ENCODE measurements at places on chromosomes 5 and 9.

DNA sequence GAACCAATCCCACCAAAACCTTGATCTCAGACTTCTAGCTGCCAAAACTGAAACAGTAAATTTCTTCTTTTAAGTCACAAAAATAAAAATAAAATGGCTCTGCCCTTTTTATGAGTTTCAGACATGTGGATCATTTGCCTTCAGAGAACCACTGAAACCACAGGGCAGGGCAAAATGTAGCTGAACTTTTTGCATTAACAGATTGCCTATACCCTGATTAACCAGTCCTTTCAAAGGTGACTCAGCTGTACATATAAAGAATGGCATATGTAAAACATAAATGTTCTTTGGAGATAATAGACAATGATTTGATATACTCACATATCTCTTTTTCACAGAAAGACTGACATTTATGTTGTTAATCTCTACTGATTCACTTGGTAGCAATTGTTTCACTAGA lies 187.1 kb upstream of the GRIN3A start:
- no peak for DNase-seq

GRCh38 chr9:116286297-116286696 lies 132.7 kb downstream of the PAPPA start:
- peak; percentile 56 for DNase-seq

DNA sequence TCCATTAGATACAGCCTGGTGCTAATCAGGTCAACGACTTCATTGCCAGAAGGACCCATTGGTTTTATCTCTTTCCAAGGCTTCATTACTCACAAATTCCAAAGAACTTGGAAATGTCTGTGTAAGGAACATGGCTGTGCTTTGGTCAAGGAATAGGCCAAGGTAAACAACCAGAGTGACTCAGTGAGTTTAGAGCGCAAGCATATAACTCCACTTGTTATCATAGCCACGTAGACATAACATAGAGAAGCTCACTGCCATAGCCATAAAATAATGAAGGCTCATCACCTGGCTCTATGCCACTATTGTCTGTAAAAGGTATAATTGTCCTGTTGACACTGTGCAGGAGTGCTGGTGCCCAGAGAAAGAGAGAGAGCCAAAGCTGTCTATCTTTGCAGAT lies 139.3 kb upstream of the PLCXD3 start:
- DNase-seq, result no peak

GRCh38 chr5:13143630-13144029 lies 800.9 kb downstream of the DNAH5 start:
- DNase-seq, result no peak

GRCh38 chr9:134153450-134153849 lies 10.9 kb downstream of the RNU6ATAC start:
- DNase-seq, result no peak

DNA sequence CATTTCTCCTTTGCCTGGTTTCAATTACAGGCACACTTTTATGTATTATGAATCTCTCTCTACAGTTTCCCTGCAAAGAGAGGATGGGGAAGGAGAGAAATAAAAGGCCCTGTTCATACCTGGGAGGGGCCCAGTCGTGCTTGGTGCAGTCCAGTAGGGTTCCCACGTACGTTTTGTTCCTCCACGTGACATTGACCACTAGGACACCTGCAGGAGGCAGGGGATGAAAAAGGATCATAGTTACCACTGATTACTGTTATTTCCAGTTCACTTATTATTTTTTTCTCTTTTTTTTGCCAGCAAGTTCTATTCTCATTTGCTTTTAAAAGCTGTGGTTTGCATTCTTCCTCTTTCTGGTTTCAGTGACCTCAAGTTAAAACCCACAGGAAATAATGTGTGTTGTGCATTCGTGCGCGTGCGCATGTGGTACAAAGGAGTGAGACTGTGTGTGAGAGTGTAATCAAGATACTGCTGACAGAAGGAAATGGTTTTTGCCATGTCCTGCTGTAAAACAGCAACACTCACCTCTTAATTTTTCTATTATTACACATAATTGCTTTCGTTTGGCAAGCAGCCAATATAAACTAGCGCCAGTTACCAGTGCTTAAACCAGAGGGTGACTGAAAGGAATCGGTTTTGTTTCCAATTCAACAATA lies 96.8 kb downstream of the ZNF608 start:
- no peak for DNase-seq

DNA sequence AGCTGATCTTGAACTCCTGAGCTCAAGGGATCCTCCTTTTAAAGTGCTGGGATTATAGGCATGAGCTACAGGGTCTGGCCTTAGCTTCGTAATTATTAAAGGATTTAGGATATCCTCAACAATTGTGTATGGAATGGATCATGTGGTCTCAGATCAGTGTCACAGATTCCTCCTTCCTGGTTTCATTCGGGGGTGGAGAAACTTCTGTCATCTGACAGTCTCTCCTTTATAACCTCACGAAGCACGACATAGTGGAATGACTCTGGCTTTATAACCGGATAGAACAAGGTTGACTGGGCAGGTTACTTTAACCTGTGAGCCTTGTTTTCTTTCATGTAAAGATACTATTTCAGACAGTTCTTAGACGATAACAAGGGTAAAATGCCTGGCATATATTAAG lies 4.4 kb upstream of the GNG10 start:
- DNase-seq, result no peak

- DNase-seq, result no peak
Observed at GRCh38 chr9:13278023-13278367, 1.5 kb downstream of the MPDZ start.

DNA sequence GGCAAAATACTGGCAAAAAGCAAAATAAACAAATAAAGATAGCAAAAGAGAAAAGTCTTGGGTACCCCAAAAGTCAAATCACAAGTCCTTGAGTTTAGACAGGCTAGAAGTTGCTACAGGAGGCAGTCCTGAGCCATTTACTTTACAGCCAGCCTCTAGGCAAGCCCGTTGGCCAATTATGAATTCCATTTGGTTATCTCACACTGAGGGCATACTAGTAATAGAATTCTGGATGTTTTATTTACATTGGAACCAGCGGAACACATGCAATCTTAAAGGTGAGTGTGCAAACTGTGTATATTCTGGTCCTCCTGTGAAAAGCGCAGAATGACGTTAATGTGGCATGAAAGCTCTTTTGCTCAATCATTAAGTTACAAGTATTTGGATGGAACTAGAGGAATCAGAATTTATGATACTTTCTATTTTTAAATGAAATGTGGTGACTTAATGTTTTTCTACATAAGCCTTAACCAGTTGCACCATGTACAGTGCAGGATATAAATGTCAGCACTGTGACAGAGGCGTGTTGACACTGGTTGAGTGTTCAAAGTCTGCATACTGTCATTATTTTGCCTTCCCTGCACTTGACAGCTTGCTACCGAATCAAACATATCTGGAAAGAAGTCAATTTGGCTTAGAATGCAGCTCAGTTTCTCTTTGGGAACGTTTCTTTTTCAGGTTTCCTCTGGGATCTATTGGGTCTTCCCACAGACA lies 7.9 kb downstream of the GDNF start:
- DNase-seq, result no peak

DNA sequence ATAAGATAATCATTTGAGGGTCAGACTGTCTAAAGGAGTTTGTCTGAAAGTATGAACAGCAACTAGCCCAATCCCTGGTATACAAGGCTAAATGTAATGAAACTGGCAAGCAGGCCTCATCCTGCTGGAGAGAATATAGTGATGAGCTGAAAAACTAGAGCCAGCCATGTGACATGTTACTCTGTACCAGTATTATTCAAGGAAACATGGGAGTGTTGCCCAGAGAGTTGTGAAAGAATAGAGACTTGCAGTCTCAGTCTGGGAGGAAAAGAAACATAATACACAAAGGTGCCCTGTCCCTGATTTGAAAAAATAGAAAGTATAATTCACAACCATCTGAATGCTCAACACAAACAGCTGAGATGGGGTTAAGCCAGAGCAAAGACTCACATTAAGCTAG lies 37.9 kb upstream of the HTR1A start:
- no peak for DNase-seq

DNA sequence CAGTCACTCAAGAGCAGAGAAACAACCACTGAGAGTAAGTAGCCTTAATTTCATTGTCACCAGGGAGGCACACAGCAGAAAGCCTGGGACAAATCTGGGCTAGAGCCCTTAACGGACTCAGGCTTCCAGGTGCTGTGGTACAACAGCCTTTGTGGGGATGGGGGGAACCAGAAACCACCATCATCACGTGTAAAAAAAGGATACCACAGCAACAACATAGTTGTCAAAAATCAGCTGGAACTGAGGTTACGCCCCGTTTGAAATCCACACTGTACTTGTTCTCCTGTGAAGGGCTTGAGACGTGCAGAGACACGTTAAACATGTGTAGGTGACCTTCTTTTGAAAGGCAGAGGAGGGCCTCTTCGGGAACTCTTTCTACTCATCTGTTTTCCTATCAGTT lies 16.6 kb upstream of the PLPP1 start:
- no peak for DNase-seq

DNA sequence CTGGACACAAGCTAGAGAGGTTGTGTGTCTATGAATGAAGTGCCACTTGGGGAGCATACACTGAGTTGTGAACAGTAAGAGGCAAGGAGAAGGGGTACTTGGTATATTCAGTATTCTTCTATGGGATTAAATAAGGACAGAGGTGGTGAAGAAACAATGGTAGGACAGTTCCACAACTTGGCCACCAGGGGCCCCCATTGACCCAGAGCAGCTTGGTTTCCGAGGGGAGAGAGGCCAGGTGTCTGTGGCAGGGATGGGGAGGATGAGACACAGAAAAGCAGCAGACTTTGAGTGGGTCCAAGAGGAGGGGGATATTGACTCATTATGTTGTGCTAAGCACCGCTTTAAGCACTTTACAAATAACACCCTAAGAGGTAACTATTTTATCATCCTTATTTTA lies 220.6 kb downstream of the MELK start:
- peak; percentile 63 for DNase-seq

DNA sequence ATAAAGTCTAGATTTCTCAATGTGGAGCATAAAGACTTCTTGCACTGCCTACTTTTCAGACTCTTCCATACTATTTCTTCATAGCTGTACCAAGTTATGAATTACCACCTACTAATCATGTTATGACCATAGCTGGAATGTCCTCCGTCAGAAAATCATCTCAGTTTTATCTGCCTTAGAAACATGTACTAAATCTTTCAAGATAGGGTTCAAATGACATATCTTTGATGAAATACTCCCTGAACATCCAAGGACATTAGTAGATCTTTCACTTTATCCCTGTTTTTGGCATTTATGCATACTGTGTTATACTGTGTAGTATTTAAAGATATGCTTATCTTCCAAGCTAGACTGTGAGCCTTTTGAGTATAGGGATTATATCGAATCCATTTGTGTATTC lies 49.6 kb upstream of the MEF2C start:
- no peak for DNase-seq

DNA sequence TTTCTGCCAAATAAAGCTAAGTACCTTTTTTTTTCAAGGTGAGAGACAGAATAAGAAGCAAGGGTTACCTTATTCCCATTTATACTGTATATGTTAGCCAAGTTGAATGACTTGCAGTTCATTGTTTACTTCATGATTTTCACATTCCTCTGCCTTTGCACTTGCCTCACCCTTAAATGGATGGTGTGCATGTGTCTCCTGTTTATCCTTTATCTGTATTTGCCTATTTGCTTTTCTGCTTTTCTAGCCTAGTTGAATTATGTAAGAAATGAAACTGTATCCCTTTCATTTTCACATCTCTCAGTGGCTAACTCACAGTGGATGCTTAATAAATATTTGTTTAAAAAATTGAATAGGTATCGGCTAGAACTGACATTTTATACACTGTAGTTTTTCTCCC lies 200.8 kb upstream of the ST8SIA4 start:
- DNase-seq, result no peak

GRCh38 chr5:91598216-91598615 lies 215.1 kb upstream of the ARRDC3 start:
- no peak for DNase-seq

- DNase-seq, result no peak
Observed at GRCh38 chr9:26331223-26331622, 561.4 kb downstream of the CAAP1 start.

DNA sequence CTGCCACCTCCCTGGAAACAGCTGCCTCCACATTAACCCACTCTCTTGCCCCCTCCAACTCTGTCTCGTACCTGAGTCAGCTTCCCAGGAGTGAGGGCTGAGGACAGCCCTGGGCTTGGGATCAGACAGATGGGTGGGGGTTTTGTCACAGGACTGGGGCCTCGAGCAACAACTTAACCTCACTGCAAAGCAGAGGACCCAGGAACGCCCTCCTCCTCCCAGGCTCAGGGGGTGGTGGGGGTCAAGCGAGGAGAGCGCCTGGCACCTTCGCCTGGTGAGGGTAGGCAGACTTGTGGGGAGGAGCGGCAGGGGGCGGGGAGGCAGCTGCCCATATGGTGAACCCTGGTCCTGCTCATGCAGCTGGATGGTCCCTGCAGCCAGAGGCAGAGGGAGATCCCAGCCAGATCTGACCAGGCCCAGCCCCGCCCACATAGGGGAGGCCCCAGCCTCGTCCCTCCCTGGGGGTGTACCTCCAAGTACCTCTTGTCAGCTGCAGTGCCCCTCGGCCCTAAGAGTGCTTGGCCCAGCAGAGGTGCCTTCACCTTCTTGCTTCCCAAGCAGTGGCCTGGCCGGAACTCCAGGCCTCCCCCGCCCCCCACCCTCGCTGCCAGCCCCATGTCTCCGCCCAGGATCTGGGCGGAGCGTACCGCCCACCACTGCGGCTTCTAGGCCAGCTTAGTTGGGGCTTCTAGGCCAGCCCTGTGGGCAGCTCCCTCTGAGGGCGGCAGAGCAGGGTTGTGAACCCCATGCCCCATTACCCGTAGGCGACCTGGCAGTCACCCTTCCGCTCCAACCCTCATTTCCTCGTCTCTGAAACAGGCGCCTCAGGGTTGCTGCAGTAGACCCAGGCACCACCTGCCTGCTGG lies at the start of gene SARDH:
Gene SARDH (minus strand): TSS at position 579 of the 866 bp plus-strand sequence. CDS start 4,179 bp downstream, outside the sequence.
- DNase-seq, result peak; percentile 84

- no peak for DNase-seq
Observed at GRCh38 chr5:158792186-158792585, 307.5 kb downstream of the EBF1 start.

DNA sequence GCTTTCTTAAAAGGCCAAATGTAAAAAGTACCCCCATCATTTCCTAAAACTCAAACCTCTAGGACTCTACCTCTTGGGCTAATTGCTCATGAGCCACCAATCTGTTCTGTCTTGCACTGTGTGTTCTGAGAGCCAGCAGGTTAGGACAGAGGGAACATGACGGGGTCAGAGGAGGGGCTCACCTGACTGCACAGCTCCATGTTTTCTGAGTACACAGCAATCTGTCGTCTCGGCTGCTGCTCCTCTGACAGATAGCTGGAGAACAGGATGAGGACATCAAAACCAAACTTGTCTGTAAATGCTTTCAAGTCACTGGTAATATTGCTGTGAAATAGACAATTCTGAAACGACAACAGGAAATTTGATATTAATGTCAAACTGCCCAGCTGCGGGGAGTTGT lies 50.9 kb upstream of the PCA3 start:
- no peak for DNase-seq

- DNase-seq, result no peak
Observed at GRCh38 chr9:27627188-27627564, 53.9 kb upstream of the C9orf72 start.

- no peak for DNase-seq
Observed at GRCh38 chr5:73417303-73418034, 31.1 kb downstream of the FOXD1 start.

All from WTC11 (cell line).